LoVo (cell line): ENCODE measurements at places on chromosomes 6 and 20.

DNA sequence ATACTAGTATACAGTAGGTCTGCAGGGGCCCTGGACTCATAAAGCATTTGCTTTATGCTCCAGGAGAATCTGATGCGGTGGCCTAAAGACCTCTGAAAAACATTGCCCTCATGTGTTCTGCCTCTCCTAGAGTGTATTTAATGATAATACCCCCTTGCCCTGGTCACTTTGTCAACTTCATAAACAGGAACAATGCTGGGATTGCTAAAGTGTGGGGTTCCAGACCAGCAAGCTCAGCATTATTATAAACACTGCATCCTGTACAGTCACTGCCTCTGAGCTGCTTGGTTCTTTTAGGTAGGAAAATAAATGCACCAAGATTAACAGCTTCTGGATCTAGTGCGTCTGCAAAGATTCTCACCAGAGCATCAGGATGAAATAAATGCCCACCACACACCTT is 12.2 kb downstream of the TREM1 start:
- no peak for DNase-seq

DNA sequence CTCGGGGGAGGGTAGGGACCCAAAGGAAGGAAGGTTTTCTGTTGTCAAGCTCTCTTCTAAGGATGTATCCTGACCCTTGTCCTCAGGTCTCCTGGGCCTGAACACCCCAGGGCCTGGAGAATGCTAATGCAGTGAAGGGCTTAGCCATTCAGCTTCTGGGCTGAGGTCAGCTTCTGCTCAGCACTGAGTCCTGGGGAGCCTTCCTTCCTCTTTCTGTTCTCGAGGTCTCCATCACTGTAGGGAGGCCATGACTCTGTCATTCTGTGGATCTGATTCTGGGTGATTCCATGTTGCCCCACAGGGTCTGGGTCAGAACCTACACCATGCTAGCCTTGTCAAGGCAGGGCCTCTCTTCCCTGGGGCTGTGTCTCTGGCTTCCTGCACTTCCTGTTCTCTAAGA is 712.7 kb downstream of the DHX35 start:
- DNase-seq: no peak

- DNase-seq: no peak
Measured at GRCh38 chr20:44001667-44002596, 87.3 kb downstream of the TOX2 start.

GRCh38 chr20:59421089-59421488 is 120.7 kb downstream of the EDN3 start:
- no peak for DNase-seq

- peak; percentile 9 for DNase-seq
Measured at GRCh38 chr20:49846206-49846807, 33.7 kb downstream of the SLC9A8 start.

DNA sequence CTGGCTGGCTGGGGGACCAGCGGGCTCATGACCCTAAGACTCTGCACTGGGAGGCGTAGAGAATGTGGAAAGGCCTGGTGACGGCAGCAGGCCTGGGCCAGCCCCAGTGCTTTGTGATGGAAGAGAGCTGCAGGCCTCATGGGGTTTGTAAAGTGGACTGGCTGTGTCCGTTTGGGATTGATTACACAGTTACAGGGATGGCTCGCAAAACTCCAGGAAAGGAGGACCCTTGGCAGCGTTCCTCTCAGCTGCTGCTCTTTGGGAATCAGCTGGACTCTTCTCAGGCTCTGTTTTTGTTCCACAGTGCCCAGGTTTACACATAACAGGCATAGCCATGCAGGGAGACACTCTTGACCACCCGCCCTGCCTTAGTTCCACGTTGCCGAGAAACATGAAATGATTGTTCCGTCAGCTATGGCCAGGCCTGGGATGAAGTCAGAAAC is 89.0 kb downstream of the SLX4IP start:
- no peak for DNase-seq

DNA sequence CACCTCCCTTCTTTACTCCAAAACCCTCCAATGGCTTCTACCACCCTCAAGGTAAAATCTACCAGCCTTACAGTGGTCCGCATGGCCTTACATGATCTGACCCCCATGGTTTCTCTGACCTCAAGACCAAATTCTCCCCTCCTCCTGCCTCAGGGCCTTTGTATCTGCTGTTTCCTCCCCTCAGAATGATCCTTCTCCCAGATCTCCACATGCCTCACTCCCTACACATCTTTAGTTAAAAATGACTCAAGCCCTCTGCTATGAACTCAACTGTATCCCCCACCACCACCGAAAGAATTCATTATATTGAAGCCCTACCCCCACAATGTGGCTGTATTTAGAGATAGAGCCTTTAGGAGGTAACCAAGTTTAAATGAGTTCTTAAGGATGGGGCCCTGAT is 4.1 kb downstream of the SLC23A2 start:
- DNase-seq: no peak

DNA sequence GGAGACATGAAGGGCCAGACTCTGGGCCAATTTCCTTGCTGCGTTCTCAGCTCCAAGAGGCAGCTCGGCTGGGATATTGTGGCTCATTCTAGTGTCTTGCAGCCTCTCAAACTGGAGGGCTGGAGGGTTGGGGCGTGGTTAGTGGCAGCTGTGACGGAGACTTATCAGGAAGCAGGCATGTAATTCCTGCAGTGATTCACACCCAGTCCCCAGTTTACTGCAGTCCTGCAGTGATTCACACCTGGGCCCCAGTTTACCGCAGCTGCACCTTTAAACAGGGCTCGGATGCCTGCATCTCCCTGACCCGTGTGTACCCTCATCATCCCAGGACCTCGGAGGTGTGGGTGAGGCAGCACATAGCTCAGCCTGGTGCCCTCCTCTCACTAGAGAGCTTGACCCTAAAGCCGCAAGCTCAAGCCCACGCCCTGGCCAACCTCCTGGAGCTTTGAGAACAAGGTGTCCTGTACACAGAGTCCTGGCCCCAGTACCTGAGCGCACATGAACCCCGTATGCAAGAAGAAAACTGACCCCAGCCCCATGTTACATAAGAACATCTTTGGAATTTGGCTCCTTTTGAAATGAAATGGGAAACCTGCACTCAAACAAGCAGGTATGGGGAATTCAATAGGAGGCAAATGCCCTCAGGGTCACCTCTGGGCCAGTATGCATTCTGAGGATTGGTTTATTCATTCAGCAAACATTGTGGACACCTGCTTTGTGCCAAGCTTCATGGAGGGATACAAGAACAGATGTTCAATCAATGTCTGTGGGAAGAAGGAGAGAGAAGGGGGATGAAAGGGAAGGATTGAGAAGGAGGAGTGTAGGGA is 55.3 kb upstream of the FAM83D start:
- peak; percentile 72 for DNase-seq

DNA sequence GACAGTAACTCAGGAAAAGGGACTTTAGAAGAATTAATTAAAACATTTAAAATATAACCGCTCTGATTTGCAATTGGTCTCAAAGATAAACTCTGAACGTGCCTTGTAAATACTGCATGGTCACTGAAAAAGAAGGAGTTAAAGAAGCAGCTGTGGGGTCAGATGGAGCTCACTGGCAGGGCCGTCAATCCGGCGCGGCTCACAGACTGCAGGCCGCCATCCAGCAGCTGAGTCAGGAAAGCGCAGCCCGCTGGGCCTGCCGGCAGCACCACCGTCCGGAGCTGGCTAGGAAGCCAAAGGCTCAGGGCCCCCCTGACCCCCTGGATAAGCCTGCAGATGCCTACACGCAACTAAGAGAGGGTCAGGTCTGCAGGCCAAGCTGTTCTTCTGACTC is 54.2 kb upstream of the FRMD1 start:
- no peak for DNase-seq

DNA sequence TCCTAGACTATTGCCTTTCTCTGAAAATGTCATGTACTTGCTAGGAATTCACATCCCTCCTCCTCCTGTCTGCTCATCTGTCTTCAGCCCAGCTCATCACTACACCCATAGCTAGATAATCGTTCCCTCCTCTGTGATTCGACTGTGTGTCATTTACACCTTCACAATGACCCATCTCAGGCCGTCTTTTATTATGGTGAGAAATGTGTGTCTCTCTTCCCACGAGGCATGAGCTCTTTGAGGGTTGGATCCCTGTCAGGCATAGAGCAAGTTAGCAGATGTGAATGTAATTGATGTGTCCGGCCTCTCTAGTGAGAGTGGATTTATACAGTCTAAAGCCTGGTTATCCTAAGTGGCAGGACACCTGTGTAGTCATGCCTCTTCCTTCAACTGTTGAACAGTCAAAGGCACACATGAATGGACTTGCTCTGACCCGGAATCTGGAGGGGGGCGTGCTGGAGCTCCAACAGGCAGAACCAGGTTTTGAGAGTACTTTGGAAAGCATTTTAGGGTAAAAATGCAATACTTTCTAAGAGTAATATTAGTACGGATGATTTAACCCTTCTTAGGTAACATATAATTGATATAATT is 182.1 kb downstream of the UTRN start:
- DNase-seq: no peak

DNA sequence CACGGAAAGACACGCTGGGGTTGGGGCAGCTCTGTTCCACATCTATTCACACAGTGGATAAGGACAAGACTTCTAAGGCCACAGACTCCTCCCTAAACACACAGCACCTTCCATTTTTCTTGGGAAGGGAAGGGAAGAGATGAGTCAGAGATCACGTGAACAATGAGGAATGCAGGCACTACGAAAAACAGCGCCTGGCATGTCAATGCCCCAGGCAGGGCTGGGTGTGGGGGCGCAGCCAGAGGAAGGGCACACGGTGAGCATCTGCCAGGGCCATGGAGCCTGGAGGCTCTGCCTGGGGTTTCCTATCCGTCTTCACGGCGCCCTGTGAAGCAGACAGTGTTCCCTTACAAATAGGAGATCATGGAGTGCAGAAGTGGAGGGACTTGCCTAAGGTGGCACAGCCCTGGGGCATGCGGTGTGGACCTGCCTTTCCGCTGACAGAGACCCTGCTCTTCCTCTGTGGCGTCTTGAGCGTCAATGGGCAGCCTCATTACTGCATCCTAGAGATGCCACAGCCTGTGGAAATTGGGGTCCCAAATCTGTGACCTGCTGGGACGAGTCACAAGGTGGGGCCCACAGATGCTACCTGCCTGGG is 15.4 kb downstream of the UNC93A start:
- DNase-seq: peak; percentile 25

GRCh38 chr20:25399037-25399430 is 8.4 kb upstream of the ABHD12 start:
- peak; percentile 74 for DNase-seq

DNA sequence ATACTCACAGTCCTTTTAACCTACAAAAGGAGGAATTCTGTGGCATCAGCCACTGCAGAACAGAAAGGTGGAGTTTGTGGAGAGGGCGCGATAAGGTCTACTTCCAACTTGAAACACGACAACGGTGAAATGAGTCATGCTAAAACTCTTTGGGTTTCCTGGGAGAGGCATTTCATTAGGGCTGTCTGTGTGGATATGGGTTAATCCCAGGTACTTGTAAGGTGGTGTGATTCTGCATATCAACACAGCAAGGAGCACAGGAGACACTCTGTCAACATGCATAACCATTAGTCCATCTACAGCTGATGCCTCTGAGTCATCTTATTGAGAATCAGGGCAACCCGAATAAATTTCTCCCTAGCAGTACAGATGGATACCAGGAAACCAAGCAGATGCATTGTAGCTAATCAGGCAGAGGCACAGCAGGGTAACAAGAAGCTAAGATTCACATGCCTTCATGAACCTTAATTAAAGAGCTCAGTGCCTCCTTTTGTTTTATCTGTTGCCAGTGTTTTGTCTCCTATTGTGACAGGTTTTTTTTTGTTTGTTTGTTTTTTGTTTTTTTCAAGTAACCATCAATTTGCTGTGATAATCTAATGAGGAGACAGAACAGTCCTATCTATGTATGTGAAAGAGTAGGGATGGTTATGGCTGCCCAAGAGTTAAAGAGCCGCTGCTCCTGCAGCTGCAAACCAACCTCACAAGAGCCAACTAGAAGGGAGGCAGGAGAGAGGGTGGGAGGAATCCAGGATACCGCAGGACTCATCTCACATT is 315.8 kb upstream of the SOX4 start:
- DNase-seq: peak; percentile 66

DNA sequence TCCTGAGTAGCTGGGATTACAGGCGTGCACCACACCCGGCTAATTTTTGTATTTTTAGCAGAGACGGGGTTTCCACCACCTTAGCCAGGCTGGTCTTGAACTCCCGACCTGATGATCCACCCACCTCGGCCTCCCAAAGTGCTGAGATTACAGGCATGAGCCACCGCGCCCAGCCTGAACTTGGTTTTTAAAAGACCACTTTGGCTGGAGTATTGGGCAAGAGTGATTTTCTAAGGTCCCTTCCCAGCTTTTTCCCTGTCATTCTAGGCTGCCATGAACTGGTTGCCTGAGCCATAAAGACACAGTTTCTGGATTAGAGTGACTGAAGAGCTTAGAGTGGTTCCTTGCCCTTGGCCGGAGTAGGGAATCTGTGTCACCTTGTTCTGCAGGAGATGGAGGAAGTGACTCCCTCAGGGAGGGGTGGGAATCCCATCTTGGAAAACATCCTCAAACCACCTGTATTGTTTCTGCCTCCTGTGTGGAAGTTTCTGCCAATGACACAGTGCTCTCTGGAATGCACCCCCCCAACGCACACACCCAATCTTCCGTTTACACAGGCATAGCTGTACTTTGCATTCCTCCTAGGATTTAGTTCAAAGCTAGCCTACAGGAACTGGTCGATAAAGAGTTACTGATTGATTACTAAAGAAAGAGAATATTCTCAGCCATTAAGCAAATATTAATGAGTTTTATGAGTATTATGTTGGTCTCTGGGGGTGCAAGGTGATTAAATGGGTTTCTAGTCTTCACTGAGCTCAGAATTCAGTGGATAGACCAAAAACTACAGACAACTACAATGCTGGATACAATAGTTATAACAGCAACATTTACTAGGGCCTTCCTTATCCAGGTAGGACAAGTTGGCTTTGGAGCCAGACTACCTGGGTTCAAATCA is 18.2 kb downstream of the BCL2L1 start:
- DNase-seq: peak; percentile 96

DNA sequence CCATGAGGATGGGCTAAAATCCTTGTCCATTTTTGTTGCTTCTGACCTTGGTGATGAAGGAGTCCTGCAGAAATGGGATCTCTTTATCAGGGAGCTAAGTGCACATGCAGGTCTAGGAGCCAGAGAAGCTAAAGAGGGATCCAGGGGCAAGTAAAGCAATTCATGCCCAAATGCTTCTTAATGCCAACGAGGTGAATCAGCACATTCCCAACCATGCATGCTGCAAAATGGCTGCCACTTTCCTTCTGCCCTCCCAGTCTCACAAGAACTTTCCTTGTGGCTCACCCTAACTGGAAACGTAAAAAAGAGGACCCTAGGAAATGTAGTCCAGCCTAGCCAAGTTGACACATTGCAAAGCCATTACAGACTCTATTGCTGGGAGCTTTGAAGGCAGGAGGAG is 298.4 kb downstream of the MAFB start:
- DNase-seq: no peak

GRCh38 chr20:50730765-50731054 is 670 bp upstream of the PARD6B start:
- no peak for DNase-seq

DNA sequence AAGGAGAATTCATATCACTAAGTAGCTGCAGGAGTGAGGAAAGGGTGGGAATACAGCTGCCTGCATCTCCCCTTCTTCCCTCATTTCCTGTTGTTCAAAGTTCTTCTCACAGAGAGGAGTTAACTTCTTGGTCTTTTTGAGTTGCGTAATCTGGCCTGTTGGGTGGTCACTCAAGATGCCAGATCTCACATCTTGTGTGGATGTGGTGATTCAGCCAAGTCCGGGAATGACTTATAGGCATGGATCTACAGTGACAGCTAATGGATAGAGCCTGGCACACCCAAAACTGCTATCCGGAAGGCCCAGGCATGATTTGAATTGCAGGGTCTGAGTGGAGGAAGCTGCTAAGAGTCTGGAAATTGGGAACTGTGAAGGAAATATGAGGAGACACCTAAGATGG is 100.2 kb upstream of the SLC35B3 start:
- DNase-seq: no peak
